Gastrocnemius medialis (tissue), 4 donors: ENCODE measurements at places on chromosomes 3 and 15. TPM values are rescaled to one million over a fixed set of nuclear protein-coding genes. Genes with fewer than 3 reads are reported as not detected.

- H3K27me3 ChIP-seq = no peaks in the 10 kb centered on the region
- no peak for DNase-seq
- no peaks in the 10 kb centered on the region for H3K36me3 ChIP-seq
- H3K4me1 ChIP-seq = no peaks in the 10 kb centered on the region
- no peak overlapping the region for H3K27ac ChIP-seq
Observed at GRCh38 chr3:99134986-99135385, 233.5 kb upstream of the DCBLD2 start.

GRCh38 chr15:67755936-67756335 lies 69.4 kb upstream of the SKOR1 start:
- H3K4me1 ChIP-seq = no peaks in the 10 kb centered on the region
- no peak overlapping the region for H3K27ac ChIP-seq
- no peaks in the 10 kb centered on the region for H3K27me3 ChIP-seq
- H3K4me3 ChIP-seq = no peak overlapping the region

DNA sequence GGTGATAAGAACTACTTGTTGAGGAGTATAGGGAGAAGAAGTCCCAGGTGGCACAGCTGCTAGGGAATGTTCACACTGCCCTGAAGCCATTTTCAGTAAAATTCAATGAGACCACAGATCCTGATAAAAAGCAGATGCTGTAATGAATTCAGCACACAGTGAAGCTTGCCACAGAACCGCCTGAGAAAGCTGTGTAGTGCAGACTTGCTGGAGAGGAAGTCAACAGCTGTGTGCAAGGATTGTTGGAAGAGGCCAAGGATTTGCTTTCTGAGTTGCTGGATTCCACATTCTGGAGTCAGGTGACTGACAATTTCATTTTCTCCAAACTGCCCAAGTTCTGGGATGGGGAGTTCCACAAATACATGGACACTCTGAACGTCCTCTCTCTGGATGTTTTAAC lies 70.9 kb downstream of the ANP32A start:
- no peak for DNase-seq
- no peaks in the 10 kb centered on the region for H3K27me3 ChIP-seq
- H3K4me1 ChIP-seq = no peaks in the 10 kb centered on the region
- no peak overlapping the region for H3K4me3 ChIP-seq
- no peaks in the 10 kb centered on the region for H3K36me3 ChIP-seq
- H3K27ac ChIP-seq = no peak overlapping the region

DNA sequence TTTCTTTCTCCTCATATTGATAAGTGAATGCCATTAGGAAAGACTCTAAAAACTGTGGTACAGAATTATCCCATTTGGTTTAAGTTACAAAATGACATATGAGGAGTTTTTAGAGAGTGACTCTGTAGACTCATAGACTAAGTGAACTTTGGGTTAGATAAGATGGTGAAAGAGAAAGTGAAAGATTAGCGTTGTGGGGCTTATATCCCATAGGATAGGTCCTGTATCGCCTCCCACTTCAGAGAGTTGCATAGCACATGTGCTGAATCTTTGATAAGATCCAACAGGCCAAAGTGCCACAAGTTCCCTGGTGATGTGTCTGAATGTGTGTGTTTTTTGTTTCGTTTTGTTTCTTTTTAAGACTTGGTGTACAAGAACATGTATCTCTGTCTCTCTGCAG lies 666.9 kb downstream of the MECOM start:
- no peaks in the 10 kb centered on the region for H3K4me1 ChIP-seq
- no peaks in the 10 kb centered on the region for H3K36me3 ChIP-seq
- no peak for DNase-seq
- H3K27me3 ChIP-seq = no peaks in the 10 kb centered on the region

DNA sequence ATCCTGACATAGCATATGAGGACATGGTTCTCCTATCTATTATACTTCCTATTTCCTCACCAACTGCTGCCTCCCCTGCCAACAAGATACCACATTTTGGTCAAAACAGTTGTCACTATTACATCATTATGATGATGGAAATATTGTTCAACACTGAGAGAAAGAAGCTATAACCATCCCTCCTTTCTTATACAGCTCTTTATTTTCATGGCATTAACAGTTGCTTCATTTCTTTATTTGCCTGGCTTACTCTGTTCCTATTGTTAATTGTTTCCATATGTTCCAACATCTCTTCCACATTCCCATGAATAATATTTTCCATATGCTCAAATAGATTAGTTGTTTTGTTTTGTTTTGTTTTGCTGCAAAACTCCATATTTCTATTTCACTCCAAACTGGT lies 40.8 kb upstream of the FILIP1L start:
- no peak overlapping the region for H3K27ac ChIP-seq
- H3K4me3 ChIP-seq = no peak overlapping the region
- peaks cover 45% of the 10 kb centered on the region for H3K4me1 ChIP-seq

- no peaks in the 10 kb centered on the region for H3K36me3 ChIP-seq
- H3K4me3 ChIP-seq = no peak overlapping the region
- H3K27ac ChIP-seq = peak overlapping the region; percentile 4
- peaks cover 7% of the 10 kb centered on the region for H3K4me1 ChIP-seq
Observed at GRCh38 chr3:146537603-146538002, 6.8 kb downstream of the PLSCR1 start.

- H3K27me3 ChIP-seq = peaks cover 11% of the 10 kb centered on the region
- H3K4me3 ChIP-seq = no peak overlapping the region
- H3K4me1 ChIP-seq = peaks cover 17% of the 10 kb centered on the region
- no peak overlapping the region for H3K27ac ChIP-seq
- no peaks in the 10 kb centered on the region for H3K36me3 ChIP-seq
- DNase-seq = no peak
Observed at GRCh38 chr15:98547275-98547674, 101.1 kb upstream of the IGF1R start.

CYP11A1 gene
- total RNA-seq = 2.5 TPM

ITPKA gene
- total RNA-seq = 0.75 TPM

PIK3CB gene
- 24.9 TPM for total RNA-seq
